Fibroblast of lung (primary cell): ENCODE measurements at places on chromosomes 13 and 19.

GRCh38 chr19:8265872-8266271 is 42.3 kb downstream of the CD320 start:
- DNase-seq = no peak

- DNase-seq = no peak
Measured at GRCh38 chr13:80419416-80419815, 78.5 kb upstream of the SPRY2 start.

GRCh38 chr19:2270423-2271233 is 11.3 kb downstream of the PEAK3 start:
- DNase-seq = peak; percentile 89

DNA sequence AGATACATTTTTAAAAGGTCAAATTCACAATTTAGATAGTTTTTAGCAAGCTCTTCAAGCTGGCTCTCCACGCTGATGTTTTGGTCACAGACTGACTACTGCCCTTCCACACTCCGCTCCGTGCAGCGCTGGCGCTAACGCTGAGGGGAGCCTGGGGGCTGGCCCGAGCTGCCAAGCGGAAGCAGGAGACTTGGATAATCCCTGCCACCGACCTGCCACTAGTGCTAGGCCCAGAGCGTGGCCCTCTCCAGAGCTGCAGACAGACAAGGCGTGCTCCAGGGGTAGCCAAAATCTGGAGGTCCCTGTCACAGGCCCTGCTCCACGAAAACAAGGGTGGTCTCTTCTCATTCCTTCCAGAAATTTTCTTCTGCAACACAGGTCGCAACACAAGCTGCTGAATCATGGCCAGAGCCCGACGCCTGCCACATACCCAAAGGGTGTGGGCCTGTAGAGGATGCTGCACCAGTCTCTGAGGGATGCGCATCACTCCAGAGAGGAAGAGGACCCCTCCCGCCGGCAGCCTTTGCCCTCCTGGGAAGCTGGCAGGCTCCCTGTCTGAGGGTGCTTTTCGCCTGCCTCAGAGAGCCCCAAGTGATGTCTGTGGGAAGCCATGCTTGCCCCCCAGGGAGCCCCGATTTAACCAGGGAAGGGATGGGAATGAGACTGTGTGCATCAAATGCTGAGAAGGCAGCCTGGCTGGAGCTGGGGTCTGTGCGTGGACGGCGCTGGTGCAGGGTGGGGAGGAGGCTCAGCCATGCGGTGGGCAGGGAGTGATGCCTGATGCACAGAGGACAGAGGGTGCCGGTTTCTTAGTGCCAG is 21.6 kb downstream of the CAPS start:
- DNase-seq = no peak

DNA sequence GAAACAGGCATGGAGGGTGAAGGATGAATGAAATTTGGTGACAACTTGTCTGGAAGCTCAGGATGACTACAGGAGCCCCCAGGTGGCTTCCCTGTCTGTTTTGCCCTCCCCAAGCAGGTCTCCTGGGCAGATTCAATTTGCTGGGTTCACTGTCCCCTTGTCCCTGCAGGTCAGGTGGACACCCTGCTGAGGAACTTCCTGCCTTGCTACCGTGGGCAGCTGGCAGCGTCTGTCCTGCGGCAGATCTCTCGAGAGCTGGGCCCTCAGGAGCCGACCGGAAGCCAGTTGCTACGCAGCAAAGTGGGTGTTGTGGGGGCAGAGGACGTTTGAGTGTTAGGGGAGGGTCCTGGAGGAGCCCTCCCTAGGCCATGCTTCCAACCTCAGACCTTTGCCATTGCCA is 19.1 kb downstream of the PGLS start:
- DNase-seq = no peak

- DNase-seq = no peak
Measured at GRCh38 chr13:35961461-35962220, 169.5 kb downstream of the DCLK1 start.

DNA sequence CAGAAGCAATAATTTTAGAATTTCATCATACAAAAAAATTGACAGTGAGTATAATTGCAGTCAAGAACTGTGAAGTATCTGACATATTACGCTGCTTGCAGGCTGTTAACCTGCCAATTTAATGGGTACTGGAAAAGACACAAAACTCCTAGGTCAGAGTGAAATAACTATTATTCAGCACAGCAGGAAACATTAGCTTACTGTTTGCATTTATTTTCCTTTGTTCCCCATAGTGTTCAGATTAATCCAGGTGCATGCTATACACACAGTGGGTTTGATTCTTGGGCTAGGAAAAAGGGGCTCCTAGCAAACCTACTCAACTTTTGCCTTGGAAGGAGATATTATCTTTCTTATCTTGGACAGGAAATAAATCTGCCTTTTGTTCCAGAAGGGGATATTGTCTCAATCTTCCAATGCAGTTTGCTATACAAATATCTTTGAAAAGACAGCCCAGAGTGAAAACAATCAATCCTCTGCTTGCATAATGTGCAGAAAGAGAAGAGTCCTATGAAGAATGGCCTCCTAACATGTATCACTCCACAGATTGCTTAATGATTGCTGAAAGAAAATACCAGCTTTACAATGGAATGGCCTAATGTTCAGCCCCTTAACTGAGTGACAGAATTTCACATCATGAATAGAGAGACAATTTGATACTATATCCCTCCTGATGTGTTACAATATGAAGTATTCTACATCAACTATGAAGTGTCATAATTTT is 443.4 kb downstream of the TBC1D4 start:
- DNase-seq = no peak

GRCh38 chr13:41562083-41562482 is 104.7 kb downstream of the RGCC start:
- DNase-seq = peak; percentile 76

DNA sequence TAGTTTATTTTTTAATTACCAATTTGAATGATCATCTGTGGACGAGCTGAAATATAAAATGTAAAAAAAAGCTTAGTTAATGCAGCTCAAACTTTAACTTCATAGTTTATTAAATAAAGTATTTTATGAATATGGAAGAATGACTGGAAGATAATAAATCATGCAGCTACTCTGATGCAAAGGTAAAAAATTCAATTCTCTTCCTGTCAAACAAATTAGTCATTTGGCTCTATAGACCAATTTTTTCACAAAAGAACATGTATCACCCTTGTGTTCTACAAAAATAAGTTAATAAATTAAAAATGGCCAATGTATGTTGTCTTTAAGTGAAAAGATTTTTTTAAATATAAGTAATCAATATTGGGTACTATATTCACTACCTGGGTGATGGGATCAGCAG is 26.2 kb downstream of the EXOSC8 start:
- no peak for DNase-seq

DNA sequence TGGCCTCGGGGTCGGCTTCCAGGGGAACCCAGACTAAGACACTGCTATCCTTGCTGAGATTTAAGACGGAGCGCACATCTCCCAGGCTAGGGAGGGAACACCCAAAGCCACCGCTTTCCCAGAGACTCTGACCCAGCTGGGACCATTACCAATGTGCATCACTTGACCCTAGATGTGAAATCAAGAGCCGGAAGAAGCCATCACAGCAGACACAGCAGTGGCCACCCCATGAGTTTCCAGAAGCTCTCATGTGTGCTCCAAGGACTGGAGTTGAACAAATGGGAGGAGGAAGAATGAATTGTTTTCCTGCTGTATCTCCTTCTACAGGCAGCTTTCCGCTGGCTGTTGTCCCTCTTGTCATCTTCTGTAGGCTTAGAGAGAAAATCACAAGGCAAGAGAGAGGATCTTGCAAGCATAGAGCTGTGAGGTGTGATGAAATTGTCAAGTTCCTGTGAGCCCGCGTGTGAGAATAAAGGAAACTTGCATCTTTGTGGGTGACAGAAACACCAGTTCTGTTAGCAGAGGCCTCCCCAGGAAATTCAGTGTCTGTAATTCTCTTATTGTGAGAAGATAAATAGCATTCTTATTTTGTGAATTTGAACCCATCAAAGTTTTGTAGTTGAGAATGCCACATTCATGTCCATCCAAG is 711.8 kb downstream of the UQCRFS1 start:
- no peak for DNase-seq

- DNase-seq = no peak
Measured at GRCh38 chr13:73201626-73202025, 142.8 kb downstream of the KLF5 start.

- DNase-seq = no peak
Measured at GRCh38 chr13:102028868-102029267, 373.0 kb downstream of the FGF14 start.
